Osteocyte (in vitro differentiated cells): ENCODE measurements at places on chromosomes 2 and 18. TPM values are rescaled to one million over a fixed set of nuclear protein-coding genes. Genes with fewer than 3 reads are reported as not detected.

DNA sequence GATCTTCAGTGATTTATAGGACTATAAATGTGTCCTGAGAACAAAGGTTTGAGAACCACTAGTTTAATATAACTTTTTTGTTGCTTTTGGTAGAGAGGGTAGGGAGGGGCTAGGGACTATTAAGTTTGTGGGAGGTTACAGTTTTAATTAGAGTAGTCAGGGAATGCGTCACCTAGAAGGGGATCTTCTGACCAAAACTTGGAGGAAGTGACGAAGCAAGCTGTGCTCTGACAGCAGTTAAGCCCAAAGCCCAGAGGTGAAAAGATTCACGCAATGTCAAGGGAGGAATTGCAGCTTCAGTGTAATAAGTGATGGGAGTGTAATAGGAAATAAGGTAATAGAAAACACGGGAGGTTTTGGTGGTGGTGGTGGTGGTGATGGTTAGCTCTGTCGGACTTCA lies 8.1 kb downstream of the TDRD15 start:
- no peak for DNase-seq
- H3K27me3 ChIP-seq: peaks cover 48% of the 10 kb centered on the region
- no peak overlapping the region for H3K27ac ChIP-seq
- no peak overlapping the region for H3K4me3 ChIP-seq
- H3K4me1 ChIP-seq: no peaks in the 10 kb centered on the region
- no peaks in the 10 kb centered on the region for H3K36me3 ChIP-seq

DNA sequence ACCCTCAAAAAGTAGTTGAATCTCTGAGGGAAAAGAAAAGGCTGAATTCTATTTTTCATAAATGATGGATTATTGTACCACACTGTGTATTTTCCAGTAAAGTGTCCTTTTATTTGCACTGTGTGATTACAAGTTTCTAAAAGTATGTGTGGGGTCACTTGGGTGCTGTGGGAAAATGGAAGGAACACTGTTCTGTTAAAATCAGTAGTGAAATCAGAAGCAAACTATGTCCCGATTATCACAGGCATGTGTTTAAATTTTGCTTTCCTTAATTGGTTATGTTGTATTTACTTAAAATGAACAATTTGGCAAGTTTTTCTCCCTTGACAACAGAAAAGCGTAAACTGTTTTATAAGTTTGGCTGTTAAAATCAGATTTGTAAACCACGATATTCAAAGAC lies 353.1 kb downstream of the ARHGAP15 start:
- peak overlapping the region; percentile 59 for H3K27ac ChIP-seq
- no peak overlapping the region for H3K4me3 ChIP-seq
- H3K4me1 ChIP-seq: peaks cover 37% of the 10 kb centered on the region

DNA sequence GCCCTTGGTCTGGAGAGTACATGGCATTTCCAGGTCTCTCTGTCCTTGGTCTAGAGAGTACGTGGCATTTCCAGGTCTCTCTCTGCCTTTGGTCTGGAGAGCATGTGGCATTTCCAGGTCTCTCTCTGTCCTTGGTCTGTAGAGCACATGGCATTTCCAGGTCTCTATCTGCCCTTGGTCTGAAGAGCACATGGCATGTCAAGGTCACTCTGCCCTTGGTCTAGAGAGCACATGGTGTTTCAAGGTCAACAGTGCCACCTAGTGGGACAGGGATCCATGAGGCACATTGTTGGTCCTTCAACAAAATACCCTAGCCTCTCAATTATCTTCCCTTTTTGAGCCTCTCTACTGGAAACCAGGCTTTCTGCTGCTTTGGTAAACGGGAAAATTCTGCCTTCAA lies 250.2 kb downstream of the OTX1 start:
- no peaks in the 10 kb centered on the region for H3K4me1 ChIP-seq
- H3K36me3 ChIP-seq: peaks cover 6% of the 10 kb centered on the region
- H3K4me3 ChIP-seq: no peak overlapping the region
- H3K27me3 ChIP-seq: no peaks in the 10 kb centered on the region
- H3K27ac ChIP-seq: no peak overlapping the region

HOXD1 gene
- total RNA-seq: not detected in 2 replicates

- H3K27me3 ChIP-seq: no peaks in the 10 kb centered on the region
- no peak overlapping the region for H3K27ac ChIP-seq
- no peak overlapping the region for H3K4me3 ChIP-seq
Measured at GRCh38 chr2:237752761-237753165, 45.8 kb upstream of the RBM44 start.

EDAR gene
- total RNA-seq: not detected in 2 replicates

DNA sequence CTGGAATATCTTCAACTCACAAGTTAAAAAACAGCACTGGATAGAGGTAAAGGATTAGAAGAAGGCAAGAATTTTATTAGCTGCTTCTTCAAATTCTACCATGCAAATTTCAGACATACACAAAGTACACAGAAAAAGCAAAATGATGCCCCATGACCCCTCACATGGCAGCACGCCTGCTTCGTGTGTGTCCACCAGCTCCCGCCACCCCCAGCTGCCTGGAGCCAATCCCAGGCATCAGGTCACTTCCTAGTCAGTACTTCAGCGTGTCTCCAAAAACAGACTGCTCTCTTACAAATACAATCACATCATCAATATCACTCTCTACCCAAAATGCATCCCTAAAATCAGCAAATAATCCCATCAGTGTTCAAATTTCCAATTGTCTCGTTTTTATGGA lies 35.8 kb downstream of the IMPA2 start:
- peaks cover 5% of the 10 kb centered on the region for H3K4me1 ChIP-seq
- no peaks in the 10 kb centered on the region for H3K27me3 ChIP-seq
- H3K27ac ChIP-seq: no peak overlapping the region
- DNase-seq: no peak
- no peak overlapping the region for H3K4me3 ChIP-seq
- H3K36me3 ChIP-seq: peaks cover 2% of the 10 kb centered on the region

DNA sequence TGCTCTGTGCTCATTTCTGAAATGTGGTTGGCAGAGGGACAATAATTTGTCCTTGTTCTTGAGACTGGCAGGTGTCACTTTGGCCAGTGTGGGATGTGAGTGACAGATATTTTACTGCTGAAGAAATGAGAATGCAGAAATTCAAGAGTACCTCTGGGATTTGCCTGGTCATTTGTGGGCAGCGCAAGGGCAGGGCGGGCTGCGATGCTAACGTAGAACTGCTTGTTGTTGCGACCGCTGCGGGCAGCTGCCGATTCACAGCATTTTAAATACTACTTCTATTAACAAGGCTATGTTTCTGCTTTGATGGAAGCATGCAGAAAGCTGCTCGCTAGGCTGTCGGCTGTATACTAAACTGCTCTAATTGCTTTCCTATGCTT lies 268.6 kb downstream of the FIGN start:
- H3K4me1 ChIP-seq: peaks cover 37% of the 10 kb centered on the region
- H3K27me3 ChIP-seq: no peaks in the 10 kb centered on the region
- H3K27ac ChIP-seq: peak overlapping the region; percentile 35
- peak overlapping the region; percentile 59 for H3K4me3 ChIP-seq
- DNase-seq: no peak

GRCh38 chr2:157061799-157062198 lies 195.7 kb upstream of the GALNT5 start:
- H3K27ac ChIP-seq: no peak overlapping the region
- no peaks in the 10 kb centered on the region for H3K36me3 ChIP-seq
- no peak for DNase-seq
- peaks cover 21% of the 10 kb centered on the region for H3K27me3 ChIP-seq

GRCh38 chr18:74360852-74361655 lies 45.4 kb downstream of the C18orf63 start:
- no peaks in the 10 kb centered on the region for H3K36me3 ChIP-seq
- no peak for DNase-seq
- H3K27ac ChIP-seq: no peak overlapping the region
- H3K4me3 ChIP-seq: no peak overlapping the region

UGT1A4 gene
- not detected in 2 replicates for total RNA-seq

GRCh38 chr2:208608122-208608835 lies 201.7 kb downstream of the PTH2R start:
- no peak for DNase-seq
- no peaks in the 10 kb centered on the region for H3K27me3 ChIP-seq
- no peaks in the 10 kb centered on the region for H3K4me1 ChIP-seq
- no peak overlapping the region for H3K27ac ChIP-seq

GRCh38 chr18:42850174-42851083 lies 265.1 kb downstream of the RIT2 start:
- H3K4me3 ChIP-seq: no peak overlapping the region
- H3K27me3 ChIP-seq: no peaks in the 10 kb centered on the region
- H3K36me3 ChIP-seq: no peaks in the 10 kb centered on the region
- DNase-seq: no peak

DSG2 gene
- 16.6 and 18.5 TPM in 2 replicates for total RNA-seq

REG1A gene
- total RNA-seq: not detected in 2 replicates

HS6ST1 gene
- 42.6 and 43.0 TPM in 2 replicates for total RNA-seq

DNA sequence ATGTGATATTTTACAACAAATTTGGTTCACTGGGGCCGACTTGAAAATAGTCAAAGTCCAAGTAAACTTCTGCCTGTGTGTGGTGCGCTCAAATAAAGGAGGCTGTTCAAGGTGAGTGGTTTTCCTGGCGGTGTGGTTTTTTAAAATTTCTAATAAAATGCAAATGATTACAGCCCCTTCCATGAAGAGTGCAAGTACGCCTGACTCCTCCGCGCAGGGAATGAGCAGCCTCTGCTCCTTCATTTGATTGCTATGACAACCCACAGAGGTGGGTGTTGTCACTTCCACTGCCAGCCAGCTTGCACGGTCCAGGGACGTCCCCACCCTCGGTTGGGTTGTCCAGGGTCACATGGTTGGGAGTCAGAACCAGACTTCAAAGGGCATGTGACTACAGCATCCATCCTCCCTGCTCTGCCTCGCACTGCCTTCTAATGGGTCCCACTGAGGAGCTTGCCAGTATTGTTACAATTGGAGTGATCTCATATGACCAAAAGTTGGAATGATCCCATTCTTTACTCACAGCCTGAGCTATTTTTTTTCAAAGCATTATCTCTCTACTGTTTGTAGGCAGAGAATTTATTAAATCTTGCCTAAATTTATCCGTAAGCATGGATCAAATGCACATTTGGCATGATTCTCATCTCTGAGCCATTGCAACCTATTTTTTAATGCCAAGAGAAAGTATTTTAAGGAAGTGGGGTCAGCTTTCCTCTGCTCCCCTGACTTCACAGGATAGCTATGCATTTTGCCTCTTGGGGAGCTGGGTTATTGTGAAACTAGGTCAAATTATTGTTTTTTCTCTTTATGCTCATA lies 121.3 kb downstream of the AGAP1 start:
- no peaks in the 10 kb centered on the region for H3K36me3 ChIP-seq
- peaks cover 62% of the 10 kb centered on the region for H3K4me1 ChIP-seq
- DNase-seq: no peak

SP3 gene
- 75.3 and 80.3 TPM in 2 replicates for total RNA-seq

GRCh38 chr18:41372046-41372665 lies 582.9 kb upstream of the PIK3C3 start:
- H3K27ac ChIP-seq: no peak overlapping the region
- H3K4me3 ChIP-seq: no peak overlapping the region
- H3K36me3 ChIP-seq: peaks cover 2% of the 10 kb centered on the region

- H3K4me1 ChIP-seq: peaks cover 20% of the 10 kb centered on the region
- no peak for DNase-seq
- no peaks in the 10 kb centered on the region for H3K27me3 ChIP-seq
Measured at GRCh38 chr18:48002933-48003365, 72.5 kb upstream of the SMAD2 start.

RPRM gene
- total RNA-seq: not detected in 2 replicates

GRCh38 chr2:97774425-97774824 lies 61.0 kb downstream of the ZAP70 start:
- peaks cover 5% of the 10 kb centered on the region for H3K4me1 ChIP-seq
- peaks cover 44% of the 10 kb centered on the region for H3K36me3 ChIP-seq
- H3K27ac ChIP-seq: no peak overlapping the region
- no peak overlapping the region for H3K4me3 ChIP-seq
- no peak for DNase-seq

GRCh38 chr2:31004257-31004656 lies 134.0 kb downstream of the GALNT14 start:
- H3K27me3 ChIP-seq: peaks cover 2% of the 10 kb centered on the region
- DNase-seq: no peak
- no peaks in the 10 kb centered on the region for H3K36me3 ChIP-seq
- H3K4me1 ChIP-seq: no peaks in the 10 kb centered on the region

GKN2 gene
- total RNA-seq: not detected in 2 replicates

ALPI gene
- not detected in 2 replicates for total RNA-seq

NT5C1B gene
- total RNA-seq: not detected in 2 replicates

DNA sequence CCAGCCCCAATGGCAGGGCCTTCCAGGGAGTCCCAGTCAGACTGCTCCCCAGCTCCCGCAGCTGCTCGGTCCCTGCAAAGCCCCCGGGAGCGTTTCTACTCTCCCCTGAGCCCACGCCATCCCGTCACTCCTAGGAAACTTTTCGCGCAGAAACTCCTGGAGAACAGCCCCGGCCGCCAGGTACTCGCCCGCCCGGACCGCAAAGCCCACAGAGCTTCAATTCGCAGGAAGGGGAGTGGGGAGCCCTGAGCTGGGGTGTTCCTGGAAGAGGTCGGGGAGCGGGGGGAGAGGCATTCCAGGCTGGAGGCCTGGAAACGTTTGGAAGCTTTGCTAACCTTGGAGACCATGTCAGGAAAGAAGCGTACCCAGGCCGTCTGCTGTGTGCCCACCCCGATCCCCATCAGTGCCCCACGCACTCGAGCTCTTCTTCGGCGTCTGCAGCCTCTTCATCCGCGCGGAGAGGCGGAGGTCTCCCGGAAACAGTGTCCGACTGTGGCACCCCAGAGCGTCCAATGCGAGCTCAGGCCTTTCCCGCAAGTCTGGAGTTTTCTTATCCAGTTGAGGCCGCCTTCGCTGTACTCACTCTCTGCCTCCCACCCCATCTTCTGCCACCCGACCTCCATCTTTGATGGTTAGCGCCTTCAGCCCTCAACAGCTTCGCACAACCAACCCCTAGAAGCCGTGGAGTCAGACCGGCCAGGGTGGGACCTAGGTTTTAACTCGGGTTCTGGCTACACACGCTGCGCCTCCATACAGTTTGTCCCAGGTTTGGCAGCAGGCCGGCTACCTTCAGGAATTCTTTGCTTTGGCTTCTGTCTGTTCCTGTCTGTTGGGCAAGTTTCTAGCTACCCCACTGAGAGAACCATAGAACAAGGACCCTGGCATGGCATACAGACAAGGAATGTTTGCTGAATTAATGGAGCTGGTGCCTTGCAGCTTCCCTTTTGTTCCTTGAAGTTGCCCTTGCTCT lies 3.7 kb downstream of the PCGF1 start:
- H3K4me3 ChIP-seq: peak overlapping the region; percentile 71
- peaks cover 73% of the 10 kb centered on the region for H3K4me1 ChIP-seq
- DNase-seq: no peak
- H3K27ac ChIP-seq: peak overlapping the region; percentile 83

DNA sequence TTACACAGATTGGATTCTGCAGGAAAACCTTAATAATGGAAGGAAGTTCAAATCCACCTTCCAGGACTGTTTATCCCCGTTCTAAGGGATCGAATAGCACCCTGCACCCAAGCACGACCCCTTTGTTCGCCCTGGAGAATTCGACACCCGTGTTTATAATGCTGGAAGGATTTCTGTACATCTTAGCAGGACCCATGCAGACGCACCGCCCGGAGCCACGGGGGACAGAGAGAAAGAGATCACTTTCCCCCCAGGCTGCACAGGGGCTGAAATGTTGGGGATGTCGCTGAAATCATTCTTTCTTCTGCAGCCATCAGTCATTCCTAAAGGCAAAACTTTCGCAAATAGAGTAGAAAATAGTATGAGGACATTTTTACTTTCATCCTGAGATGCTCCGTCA lies 238.7 kb upstream of the SALL3 start:
- no peak overlapping the region for H3K27ac ChIP-seq
- no peak for DNase-seq
- no peaks in the 10 kb centered on the region for H3K4me1 ChIP-seq
- H3K4me3 ChIP-seq: no peak overlapping the region

- DNase-seq: no peak
- H3K36me3 ChIP-seq: no peaks in the 10 kb centered on the region
- no peaks in the 10 kb centered on the region for H3K4me1 ChIP-seq
- H3K4me3 ChIP-seq: no peak overlapping the region
Measured at GRCh38 chr2:78418021-78418420, 607.5 kb upstream of the REG3G start.

IHH gene
- total RNA-seq: 0.18 TPM in 1 of 2 replicates, not detected in the other
